ENCODE measurements at places on chromosomes 2 and 18. TPM values are rescaled to one million over a fixed set of nuclear protein-coding genes. Genes with fewer than 3 reads are reported as not detected.

GRCh38 chr18:31275722-31276463 is 42.1 kb upstream of the DSG1 start:
- no peaks in the 10 kb centered on the region for H3K27me3 ChIP-seq
- H3K4me1 ChIP-seq: no peaks in the 10 kb centered on the region
- H3K4me3 ChIP-seq: no peak overlapping the region
- no peak for DNase-seq

- no peaks in the 10 kb centered on the region for H3K27me3 ChIP-seq
- no peak overlapping the region for H3K4me3 ChIP-seq
- DNase-seq: no peak
- peaks cover 58% of the 10 kb centered on the region for H3K4me1 ChIP-seq
- H3K27ac ChIP-seq: no peak overlapping the region
These were observed 59.8 kb downstream of the DNMT3A start for GRCh38 chr2:25281941-25282340.

DNA sequence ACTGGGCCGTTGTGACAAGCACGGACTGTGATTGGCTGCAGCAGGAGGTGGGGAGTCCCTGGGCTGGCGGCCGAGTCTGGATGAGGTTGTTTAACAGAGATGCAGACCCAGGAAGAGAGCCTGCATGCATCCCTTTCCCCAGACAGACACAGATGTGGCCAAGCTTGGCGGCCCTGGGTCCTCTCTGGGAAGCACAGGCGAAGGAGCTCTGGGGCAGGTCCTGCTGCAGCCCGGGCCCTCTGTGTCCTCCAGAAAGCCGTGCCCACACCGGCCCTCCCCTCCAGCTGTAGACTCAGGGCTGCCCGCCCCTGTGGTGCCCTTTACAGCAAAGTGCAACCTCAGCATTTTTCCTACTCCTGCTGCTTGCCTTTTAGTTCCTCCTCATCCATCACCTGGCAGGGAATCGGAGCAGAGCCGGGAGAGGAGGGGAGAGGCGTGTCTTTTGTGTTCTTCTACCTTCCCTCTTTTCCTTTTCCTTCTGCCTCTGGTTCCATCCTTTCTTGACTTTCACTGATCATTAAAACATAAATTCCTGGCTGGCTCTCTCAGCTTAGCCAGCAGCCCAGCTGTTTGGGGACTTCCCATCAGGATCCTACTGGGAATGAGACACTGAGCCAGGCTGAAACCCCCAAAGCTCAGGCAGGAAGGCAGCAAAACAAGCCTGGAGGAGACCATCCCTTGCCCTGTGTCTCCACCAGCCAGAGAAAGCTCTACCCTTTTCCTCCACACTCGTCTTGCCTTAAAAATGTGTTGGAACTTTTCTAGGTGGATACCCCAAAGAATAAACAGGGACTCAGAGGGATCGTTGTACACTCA is 75.0 kb downstream of the CTIF start:
- DNase-seq: no peak
- H3K36me3 ChIP-seq: no peaks in the 10 kb centered on the region
- H3K4me3 ChIP-seq: no peak overlapping the region
- no peak overlapping the region for H3K27ac ChIP-seq
- peaks cover 2% of the 10 kb centered on the region for H3K4me1 ChIP-seq

DNA sequence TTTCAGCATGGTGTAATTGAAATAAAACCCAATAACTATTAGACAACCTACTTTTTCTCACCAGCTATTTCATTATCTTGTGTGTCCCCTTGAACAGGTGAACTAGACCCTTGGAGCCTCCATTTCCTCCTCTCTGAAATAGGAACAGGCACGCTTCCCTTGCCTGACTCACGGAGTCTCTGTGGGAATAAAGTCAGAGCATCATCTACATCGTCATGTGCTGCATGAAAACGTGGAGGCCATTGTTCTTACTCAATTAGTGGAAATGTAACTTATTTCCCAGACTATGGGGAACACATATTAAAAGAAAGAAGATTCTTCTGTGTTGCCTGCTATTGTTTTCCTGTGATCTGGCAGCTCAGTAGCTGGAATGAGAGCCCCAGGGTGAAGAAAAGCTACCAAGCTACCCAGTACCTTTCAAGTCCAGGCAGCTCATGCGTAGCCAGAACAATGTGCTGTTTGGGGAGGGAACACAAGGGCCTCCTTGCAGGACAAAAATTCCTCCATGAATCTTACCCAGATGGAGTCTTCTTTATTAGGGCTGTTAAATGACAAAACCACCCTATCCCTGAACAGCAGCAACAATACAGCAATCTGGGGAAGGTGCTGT is 59.8 kb downstream of the SOX11 start:
- no peaks in the 10 kb centered on the region for H3K36me3 ChIP-seq
- H3K4me1 ChIP-seq: no peaks in the 10 kb centered on the region
- DNase-seq: no peak
- H3K4me3 ChIP-seq: no peak overlapping the region
- H3K27me3 ChIP-seq: no peaks in the 10 kb centered on the region

GRCh38 chr18:34767601-34768027 is 57.5 kb downstream of the DTNA start:
- no peaks in the 10 kb centered on the region for H3K36me3 ChIP-seq
- no peak for DNase-seq
- no peaks in the 10 kb centered on the region for H3K27me3 ChIP-seq
- H3K27ac ChIP-seq: no peak overlapping the region

DNA sequence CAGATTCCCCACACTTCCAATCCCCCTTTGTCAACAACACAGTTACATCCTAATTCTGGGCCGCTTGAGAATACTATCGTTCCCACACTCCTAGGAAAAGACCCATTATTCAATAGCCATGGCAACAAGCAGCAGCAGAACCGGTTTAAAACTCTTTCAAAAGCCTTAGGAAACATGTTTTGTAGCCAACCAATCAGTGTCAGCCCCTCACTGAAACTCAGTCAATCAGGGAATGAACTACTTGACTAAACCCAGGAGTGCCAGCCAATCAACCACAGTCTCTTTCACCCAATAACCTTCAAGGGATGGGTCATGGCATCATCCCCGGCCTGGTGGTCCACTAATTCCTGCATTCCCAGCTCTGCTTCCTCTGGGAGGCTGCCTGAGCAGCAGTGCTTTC is 204.8 kb upstream of the HS6ST1 start:
- no peaks in the 10 kb centered on the region for H3K27me3 ChIP-seq
- peaks cover 66% of the 10 kb centered on the region for H3K4me1 ChIP-seq
- no peaks in the 10 kb centered on the region for H3K36me3 ChIP-seq

DNA sequence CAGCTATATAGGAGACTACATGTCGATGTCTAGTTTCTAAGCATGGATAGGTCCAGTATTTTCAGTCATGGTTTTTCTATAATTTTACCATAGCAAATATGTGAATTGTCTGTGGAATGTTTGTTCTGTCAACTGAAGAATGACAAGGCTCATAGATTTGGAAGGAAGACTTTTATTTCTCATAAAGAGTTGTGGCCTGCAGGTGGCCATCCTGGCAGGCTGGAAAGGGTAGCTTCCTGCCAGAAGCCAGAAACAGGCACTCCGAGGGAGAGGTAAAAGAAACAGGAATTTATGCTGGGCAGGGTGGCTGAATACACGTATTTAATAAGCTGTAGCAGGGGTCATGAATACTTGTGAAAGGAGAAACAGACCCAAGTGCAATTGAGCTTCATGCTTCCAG is 182.1 kb downstream of the PARD3B start:
- no peak overlapping the region for H3K27ac ChIP-seq
- no peak for DNase-seq
- H3K4me1 ChIP-seq: no peaks in the 10 kb centered on the region
- no peaks in the 10 kb centered on the region for H3K27me3 ChIP-seq
- H3K4me3 ChIP-seq: no peak overlapping the region

DNA sequence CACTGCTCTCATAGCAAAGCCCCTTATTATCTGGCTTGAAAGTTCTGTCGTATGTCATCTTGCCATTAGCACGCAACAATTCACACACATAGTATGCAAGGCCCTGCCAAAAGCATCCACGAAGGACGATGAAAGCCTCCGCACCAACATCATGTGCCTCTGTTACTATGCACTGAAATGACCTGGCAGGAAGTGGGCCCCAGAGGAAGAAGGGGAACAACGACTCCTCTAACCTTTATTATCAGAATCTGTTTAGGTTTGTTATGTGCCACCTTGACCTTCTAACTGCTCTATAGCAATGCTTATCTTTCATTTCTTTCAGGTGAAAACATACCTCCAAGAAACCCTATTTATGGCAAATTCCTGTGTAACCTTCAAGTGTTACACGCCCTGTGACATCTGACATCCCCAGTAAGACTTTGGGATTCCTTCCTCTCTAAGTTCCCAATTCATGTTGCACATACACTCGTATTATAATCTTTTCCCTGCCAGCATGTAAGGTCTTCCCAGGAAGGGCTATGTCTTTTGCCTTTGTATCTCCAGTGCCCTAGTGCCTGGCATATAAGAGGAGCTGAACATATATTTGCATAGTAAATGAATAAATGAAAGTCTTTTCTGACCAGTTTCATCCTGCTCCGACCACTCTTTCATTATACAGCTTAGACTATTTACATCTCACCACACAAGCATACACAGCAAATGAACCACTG is 7.0 kb upstream of the NDUFV2 start:
- no peak overlapping the region for H3K4me3 ChIP-seq
- H3K27ac ChIP-seq: peak overlapping the region; percentile 66
- no peaks in the 10 kb centered on the region for H3K36me3 ChIP-seq
- DNase-seq: peak; percentile 48
- no peaks in the 10 kb centered on the region for H3K27me3 ChIP-seq

DNA sequence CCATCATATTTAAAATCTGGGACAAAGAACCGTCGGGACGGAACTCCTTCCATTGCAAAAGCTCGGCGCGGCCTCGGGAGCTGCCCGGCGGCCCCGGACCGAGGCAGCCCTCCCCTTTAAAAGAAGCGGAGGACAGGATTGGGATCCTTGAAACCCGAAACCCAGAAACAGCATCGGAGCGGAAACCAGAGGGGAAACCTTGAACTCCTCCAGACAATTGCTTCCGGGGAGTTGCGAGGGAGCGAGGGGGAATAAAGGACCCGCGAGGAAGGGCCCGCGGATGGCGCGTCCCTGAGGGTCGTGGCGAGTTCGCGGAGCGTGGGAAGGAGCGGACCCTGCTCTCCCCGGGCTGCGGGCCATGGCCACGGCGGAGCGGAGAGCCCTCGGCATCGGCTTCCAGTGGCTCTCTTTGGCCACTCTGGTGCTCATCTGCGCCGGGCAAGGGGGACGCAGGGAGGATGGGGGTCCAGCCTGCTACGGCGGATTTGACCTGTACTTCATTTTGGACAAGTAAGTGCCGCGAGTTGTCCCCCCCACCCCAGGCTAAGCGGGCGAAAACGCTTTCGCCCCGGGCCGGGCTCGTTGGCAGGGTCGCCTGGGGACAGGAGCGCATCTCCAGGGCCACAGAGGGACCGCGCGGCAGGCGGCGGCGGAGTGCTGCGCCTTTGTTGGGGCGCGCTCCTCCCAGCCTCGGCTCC is at the start of gene ANTXR1:
Gene ANTXR1 (plus strand): TSS at position 38 of the 698 bp plus-strand sequence. CDS start 321 bp downstream, at position 359.
- peak within 1 kb of the TSS; percentile 72 for H3K4me3 ChIP-seq
- no peak for DNase-seq
- peaks cover 18% of the 10 kb centered on the region for H3K27me3 ChIP-seq
- H3K4me1 ChIP-seq: peaks cover 17% of the 10 kb centered on the region

GRCh38 chr2:234292205-234292961 is 204.5 kb downstream of the ARL4C start:
- DNase-seq: peak; percentile 90
- H3K4me3 ChIP-seq: no peak overlapping the region
- H3K4me1 ChIP-seq: peaks cover 41% of the 10 kb centered on the region
- H3K27ac ChIP-seq: peak overlapping the region; percentile 96
- H3K36me3 ChIP-seq: no peaks in the 10 kb centered on the region
- no peaks in the 10 kb centered on the region for H3K27me3 ChIP-seq

EEF1B2 gene
- total RNA-seq: 960 TPM

RAB27B gene
- total RNA-seq: 1.5 TPM

ALPG gene
- 0.24 TPM for total RNA-seq

SELENOI gene
- 9.1 TPM for total RNA-seq

DNA sequence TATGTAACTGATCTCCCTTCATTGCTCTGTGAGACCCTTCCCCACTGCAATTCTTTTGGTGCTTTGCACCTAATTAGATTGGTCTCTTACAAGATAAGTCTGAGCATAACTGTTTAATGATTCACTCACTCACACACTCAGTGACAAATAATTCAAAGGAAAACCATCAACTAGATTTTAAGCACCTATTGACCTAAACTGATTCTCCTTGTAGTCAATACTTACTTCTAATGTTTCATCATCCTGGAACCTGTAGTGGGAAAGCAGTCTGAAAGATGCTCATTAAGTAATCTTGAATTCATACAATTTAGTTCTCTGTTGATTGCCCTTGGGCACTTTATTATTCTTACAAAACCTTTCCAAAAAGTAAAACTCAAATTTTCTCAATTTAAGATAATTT is 74.3 kb upstream of the COL5A2 start:
- no peak overlapping the region for H3K4me3 ChIP-seq
- H3K27me3 ChIP-seq: no peaks in the 10 kb centered on the region
- no peaks in the 10 kb centered on the region for H3K36me3 ChIP-seq
- DNase-seq: no peak
- no peak overlapping the region for H3K27ac ChIP-seq

DSC1 gene
- total RNA-seq: 0.33 TPM

DNA sequence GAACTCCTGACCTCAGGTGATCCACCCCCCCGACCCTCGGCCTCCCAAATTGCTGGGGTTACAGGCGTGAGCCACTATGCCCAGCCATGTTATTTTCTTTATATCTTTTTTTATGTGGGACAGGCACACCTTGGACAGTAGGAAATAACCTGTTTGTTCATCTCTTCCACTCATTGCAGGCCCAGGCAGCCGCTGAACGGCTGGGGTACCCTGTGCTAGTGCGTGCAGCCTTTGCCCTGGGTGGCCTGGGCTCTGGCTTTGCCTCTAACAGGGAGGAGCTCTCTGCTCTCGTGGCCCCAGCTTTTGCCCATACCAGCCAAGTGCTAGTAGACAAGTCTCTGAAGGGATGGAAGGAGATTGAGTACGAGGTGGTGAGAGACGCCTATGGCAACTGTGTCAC is 8.4 kb downstream of the CAD start:
- no peak for DNase-seq
- H3K27me3 ChIP-seq: no peaks in the 10 kb centered on the region
- no peak overlapping the region for H3K27ac ChIP-seq
- H3K4me1 ChIP-seq: no peaks in the 10 kb centered on the region
- H3K4me3 ChIP-seq: no peak overlapping the region

SERPINB12 gene
- total RNA-seq: 2.6 TPM

PROM2 gene
- total RNA-seq: 2.3 TPM

DNA sequence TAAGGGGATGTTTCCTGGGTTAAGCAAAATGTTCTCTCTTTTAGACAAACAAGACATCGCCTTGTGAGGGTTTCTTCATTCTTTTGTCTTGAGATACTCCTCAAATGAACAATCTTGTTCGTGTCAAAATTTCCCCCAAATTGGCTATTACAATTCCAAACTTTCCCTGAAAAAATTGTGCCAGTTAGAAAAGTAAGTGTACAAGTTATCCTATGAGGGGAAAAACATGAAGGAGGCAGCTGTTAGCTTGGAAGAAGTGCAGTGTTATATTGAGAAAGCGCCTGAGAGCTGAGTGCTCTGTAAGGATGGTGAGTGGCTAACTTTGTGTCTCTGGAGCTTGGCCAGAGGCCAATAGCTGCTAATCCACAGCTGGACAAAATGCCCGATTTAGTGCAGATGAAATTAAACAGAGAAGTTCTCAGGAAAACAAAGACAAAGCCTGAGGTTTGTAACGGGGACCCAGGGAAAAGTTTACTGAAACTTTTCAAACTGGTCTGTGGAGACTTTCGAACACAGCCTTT is 14.1 kb upstream of the PLEKHH2 start:
- H3K27me3 ChIP-seq: no peaks in the 10 kb centered on the region
- no peak overlapping the region for H3K4me3 ChIP-seq
- no peak for DNase-seq
- no peaks in the 10 kb centered on the region for H3K4me1 ChIP-seq
- H3K36me3 ChIP-seq: no peaks in the 10 kb centered on the region
- H3K27ac ChIP-seq: no peak overlapping the region

- no peaks in the 10 kb centered on the region for H3K4me1 ChIP-seq
- H3K4me3 ChIP-seq: no peak overlapping the region
- H3K36me3 ChIP-seq: no peaks in the 10 kb centered on the region
These were observed 20.6 kb downstream of the RPL37A start for GRCh38 chr2:216519154-216519762.

SLC23A3 gene
- 0.47 TPM for total RNA-seq

UGT1A8 gene
- total RNA-seq: 0.24 TPM
